SHP77 treated with DMSO at 0.1 percent for 48 hours (cell line): ENCODE measurements at places on chromosomes 1 and 21.

DNA sequence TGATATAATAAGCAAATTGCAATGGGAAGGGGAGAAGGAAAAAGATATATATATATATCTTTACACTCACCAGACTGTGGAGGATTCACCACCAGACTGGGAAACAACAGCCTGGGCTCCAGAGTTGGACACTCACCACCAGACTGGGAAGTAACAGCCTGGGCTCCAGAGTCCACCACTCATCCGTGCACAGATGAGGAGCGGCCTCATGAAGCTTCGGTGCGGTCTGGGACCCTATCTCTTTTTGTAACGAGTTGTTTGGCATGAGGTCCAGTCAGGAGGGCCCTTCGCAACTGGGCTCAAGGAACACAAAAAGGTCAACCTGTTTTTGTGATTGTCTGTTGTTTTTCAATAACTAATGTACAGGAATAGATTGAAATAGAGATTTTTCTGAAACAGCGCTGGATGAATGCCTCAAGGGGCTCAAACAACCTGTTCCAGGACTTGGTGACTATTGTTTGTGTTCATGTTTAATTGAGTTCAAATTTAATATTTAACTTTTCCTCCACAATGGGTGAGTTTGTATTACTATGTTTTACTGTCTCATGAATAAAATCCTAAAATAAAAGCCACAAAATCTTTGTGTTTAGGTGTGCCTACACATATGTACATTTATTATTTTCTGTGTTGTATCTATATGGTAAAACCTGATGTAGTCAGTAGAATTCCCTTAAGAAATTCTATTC is 40.1 kb downstream of the S100A10 start:
- no peak for DNase-seq

GRCh38 chr1:113027449-113027848 is 45.5 kb upstream of the LRIG2 start:
- DNase-seq = no peak

- no peak for DNase-seq
Measured at GRCh38 chr21:45582128-45582527, 39.9 kb upstream of the SLC19A1 start.

DNA sequence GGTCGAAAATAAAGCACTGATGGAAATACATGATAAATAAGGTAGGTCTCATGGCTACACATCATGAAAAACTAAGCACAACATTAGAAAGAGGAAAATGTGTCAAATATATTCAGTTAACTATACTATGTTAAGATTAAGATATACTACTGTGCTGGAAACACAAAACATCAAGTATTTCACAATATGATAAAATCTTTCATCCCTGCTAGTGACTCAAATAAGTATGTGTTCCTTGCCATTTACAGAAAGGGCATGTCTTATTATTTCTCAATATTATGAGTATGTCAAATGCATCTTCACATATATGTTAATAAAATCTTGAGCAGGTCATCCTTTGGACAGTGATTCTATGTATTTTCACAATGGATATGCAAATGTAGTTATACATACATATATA is 1260.1 kb upstream of the ADGRL2 start:
- no peak for DNase-seq

GRCh38 chr21:31974454-31974985 is 101.7 kb downstream of the HUNK start:
- DNase-seq = no peak

GRCh38 chr1:147110872-147111271 is 61.4 kb downstream of the PRKAB2 start:
- no peak for DNase-seq

DNA sequence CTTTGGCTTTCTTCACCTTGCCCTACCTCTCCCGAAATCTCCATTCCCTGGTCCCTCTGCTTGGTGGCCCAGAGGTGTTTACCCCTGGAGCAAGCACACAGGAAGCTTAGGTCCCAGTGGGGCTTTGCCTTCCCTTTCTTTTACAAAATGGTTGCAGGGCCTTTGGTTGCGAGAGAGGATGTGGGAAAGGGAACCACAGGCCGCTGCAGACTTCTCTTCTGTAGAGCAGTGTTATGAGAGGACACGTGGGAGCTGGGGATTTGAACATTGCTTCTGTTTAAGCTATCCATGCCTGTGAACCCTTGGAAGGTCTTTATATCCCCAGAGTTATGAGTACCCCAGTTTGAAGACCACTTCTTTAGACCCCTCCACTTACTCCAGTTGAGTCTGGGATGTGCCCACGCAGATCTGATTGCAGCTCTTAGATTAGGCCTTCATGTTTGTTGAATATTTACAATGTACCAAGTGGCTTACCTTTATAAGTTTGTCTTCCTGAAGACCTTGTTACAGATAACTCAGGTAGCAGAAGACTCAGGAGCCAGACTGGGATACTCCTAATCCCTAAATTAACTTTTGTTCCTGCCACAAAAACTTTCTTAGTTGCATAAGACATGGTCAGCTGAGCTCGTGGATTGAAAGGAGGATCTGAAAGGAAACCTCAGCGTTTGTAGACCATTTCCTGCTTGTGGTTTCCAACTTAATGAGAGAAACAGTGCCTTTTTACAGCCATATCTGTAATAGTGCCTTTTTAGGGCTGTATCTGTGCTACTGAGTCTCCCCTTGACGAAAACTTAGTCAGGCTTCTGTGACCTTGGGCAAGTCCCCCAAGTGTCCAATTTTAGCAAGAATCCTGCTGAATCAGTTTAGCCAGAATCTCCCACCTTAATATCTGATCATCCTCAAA is 21.9 kb upstream of the IVNS1ABP start:
- no peak for DNase-seq

DNA sequence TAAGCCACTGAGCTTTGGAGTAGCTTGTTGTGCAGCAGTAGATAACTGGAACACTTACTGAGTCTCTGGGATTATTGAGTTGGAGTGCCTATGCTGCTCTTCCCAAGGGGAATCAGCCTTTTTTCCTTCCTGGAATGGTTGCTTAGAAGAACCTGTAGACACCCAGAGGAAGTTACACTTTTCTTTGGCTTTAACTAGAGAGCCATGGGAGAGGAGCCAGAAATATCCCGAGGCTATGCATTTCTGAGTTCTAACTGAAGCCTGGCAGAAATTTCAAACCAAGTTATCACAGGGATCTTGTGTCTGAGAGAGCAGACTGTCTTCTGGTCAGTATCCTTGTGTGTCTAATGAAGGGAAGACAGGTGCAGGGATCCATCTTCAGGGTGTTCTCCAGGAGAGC is 28.3 kb downstream of the LAMC1 start:
- DNase-seq = no peak

DNA sequence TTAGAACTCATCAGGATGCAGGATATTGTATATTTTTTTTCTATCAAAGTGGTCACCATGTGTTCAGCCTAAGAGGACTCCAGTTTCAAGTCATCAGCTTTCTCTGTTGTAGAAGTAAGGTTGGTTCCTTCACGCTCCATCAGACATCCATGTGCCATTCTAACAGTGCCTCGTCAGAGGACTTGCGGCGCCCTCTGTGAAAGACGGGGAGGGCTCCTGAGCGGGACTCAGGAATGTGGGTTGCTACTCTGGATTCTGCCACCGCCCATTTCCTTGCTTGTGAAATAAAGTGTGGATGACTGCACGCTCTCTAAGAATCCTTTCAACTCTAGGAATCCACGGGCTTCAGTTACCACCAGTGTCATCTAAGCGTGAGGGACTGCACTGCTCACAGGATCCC is 593.5 kb downstream of the KIF26B start:
- DNase-seq = no peak

GRCh38 chr1:85454214-85454613 is 10.7 kb downstream of the DDAH1 start:
- no peak for DNase-seq

DNA sequence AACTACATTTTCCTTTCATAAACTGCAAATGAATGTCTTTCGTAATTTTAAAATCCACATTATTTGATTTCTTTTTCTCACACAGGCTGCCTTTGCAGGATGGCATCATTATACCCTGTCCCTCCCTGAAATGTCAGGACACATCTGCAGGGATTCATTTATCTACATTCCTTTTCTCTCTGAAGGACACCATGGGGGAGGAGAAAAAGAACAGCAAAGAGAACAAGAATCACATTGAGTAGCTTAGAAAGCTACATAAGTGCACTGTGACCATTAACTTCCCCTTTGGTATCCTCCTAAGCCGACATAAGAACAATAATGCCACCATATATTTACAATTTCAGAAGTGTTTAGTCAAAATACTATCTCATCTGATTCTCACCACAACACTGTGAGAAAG is 129.5 kb downstream of the PIGK start:
- DNase-seq = no peak

DNA sequence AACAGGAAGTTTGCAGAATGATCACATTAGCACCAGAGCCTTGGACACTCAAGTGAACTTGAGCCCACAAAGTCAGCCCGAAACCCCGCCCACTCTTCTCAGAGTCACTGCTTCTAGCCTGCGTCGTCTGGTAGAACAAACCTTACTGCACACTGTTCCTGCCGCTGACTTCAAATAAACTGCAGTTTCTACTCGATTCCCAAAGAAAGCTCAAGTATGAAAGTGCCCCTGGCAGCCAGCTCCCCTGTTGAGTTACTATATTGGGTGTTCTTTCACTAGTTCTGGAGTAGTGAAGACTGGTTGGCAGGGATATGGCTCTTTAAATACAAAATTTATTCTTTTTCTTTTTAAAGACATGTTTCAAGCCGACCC is 164.7 kb downstream of the GALNT2 start:
- DNase-seq = no peak

DNA sequence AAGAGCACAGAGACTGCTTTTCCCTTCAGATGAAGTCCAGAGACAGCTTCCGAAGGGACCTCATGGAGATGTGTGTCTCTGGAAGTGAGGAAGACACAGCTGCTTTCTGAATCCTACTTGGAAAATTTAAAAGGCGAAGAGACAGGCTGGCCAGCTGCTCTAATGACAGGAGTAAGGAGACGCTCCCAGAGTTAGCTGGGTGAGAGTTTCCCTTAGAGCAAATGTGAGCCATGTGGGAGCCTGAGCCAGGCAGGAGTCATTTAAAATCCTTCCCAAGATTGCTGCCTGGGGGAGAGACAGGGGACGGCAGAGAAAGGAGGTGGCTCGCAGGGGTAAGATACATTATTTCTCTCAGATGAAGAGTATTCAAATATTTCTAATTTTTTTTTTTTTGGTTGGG is 53.1 kb downstream of the ZNF326 start:
- no peak for DNase-seq

GRCh38 chr21:40615505-40616376 is 231.2 kb downstream of the DSCAM start:
- DNase-seq = no peak

DNA sequence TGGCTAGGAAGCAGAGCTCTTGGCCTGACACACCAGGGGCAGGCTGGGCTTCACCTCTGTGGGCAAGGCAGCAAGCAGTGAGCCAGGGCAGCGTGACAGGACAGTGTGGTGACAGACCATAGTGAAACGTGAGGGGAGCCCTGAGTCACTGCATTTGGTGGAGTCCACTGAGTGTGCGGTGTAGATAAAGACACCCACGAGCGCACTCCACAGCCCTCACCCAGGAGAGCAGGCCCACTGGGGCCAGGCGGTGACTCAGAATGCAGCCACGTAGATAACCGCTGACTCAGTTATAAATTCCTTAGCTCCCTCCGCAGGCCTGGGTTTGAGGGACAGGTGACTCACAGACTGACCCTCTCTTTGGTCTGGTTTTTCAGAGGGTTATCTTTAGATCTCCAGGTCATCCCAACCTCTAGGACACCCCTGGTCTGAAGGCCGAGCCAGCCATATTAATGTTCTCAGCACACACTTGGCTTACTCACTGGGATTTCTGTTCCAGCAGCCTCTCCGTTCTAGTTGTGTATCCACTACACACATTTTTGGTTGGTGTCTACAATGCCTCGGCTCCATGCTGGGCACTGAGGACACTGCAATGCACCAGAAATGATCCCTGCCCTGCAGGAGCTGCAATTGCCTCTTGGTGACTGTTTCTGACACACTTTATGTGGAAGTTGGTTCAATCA is 90.2 kb upstream of the TSPAN2 start:
- DNase-seq = no peak

DNA sequence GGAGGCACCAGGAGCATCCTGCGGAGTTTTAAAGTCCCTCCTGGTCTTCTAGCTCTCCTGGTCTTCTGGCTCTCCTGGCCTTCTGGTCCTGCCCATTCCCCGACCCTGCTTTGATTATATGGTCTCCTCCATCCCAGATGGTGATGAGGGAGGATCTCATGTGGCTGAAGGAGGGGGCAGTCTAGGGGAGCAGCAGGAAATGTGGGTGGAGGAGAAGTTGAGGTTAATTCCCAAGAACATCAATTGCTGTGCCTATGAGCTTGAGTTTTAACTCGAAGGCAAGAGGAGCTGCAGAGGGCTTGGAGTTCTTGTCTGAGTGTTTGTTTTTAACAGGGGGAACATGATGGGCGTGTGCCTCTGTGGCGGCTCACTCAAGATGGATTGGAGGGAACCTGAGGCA is 408.8 kb downstream of the MATN1 start:
- no peak for DNase-seq

- DNase-seq = no peak
Measured at GRCh38 chr1:189775343-189775742, 702.3 kb downstream of the BRINP3 start.

- DNase-seq = no peak
Measured at GRCh38 chr1:245576323-245576722, 421.5 kb downstream of the KIF26B start.

GRCh38 chr1:51916587-51917405 is 38.3 kb upstream of the NRDC start:
- no peak for DNase-seq

GRCh38 chr1:150661156-150661555 is 31.7 kb upstream of the ENSA start:
- DNase-seq = no peak

DNA sequence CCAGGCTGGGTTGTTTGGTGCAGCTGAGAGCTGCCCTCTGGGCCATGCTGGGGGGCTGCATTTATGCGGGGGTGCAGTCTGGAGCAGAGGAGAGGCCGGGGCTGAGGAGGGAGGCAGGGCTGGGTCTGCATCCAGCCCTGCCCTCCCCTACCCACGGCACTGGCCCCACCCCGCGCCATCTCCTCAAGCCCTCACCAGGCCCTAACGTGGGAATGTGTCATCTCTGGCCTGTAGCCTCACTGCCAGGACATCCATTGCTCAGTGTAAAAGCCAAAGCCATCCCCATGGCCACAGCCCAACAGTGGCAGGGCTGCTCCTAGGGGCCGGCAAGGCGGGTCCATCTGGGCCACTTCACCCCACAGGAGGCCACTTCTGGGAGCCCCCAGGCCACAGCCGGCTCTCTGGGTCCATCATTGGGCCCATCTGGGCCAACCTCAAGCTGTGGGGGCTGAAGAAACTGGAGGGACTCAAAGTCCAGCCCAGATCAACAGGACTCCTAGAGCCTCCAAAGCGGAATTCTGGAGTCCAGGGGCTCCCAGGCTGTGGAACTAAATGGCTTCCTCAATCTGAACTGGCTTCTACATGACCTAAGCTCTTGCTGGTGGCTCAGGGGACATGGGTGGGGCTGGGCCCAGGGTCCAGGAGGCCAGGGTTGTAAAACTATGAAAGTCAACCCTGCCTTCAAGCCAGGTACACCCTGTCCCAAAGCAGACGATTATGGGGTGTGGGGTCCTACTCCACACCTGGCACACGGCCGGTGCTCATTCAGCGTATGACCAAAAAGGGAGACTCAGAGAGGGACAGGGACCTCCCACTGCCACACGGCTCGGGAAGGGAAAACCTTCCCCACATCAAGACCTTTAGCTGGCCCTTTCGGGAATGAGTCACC is 32.6 kb downstream of the RUNX3 start:
- DNase-seq = no peak

GRCh38 chr1:229452956-229453801 is 19.3 kb upstream of the ACTA1 start:
- DNase-seq = no peak

GRCh38 chr1:7262611-7263010 is 477.4 kb downstream of the CAMTA1 start:
- peak; percentile 95 for DNase-seq
